ENCODE measurements at places on chromosomes 6 and 20. TPM values are rescaled to one million over a fixed set of nuclear protein-coding genes. Genes with fewer than 3 reads are reported as not detected.

BACH2 gene
- 0.69 TPM for total RNA-seq

HRH3 gene
- not detected for total RNA-seq

ADGRG6 gene
- total RNA-seq = 76.6 TPM

COL9A3 gene
- total RNA-seq = 0.49 TPM

ETV7 gene
- not detected for total RNA-seq

PSORS1C2 gene
- total RNA-seq = not detected

SAMD5 gene
- total RNA-seq = 0.58 TPM

APMAP gene
- total RNA-seq = 178 TPM

KHDC1L gene
- total RNA-seq = 0.32 TPM

TFAP2D gene
- not detected for total RNA-seq

TRIM15 gene
- not detected for total RNA-seq

TGM2 gene
- total RNA-seq = 445 TPM

TINAG gene
- total RNA-seq = not detected

CST7 gene
- total RNA-seq = not detected

PSORS1C1 gene
- total RNA-seq = 3.7 TPM

MEP1A gene
- not detected for total RNA-seq

HTR1E gene
- total RNA-seq = not detected

CST4 gene
- not detected for total RNA-seq

ARFGEF3 gene
- total RNA-seq = 0.57 TPM

NUP153 gene
- 29.0 TPM for total RNA-seq

CLVS2 gene
- total RNA-seq = 0.08 TPM

EEF1A1 gene
- 7,460 TPM for total RNA-seq

GTSF1L gene
- not detected for total RNA-seq

FAM217A gene
- not detected for total RNA-seq

BPI gene
- total RNA-seq = not detected

ZNF165 gene
- 1.4 TPM for total RNA-seq

SMLR1 gene
- not detected for total RNA-seq

GSTA2 gene
- not detected for total RNA-seq

ECT2L gene
- total RNA-seq = not detected

MUCL3 gene
- 0.08 TPM for total RNA-seq

SOX18 gene
- total RNA-seq = 1.4 TPM

CLIC5 gene
- total RNA-seq = not detected

ANKRD6 gene
- total RNA-seq = 1.8 TPM

EYS gene
- total RNA-seq = not detected

F13A1 gene
- total RNA-seq = not detected

SNAP25 gene
- 20.3 TPM for total RNA-seq

ARMH2 gene
- not detected for total RNA-seq

TBX18 gene
- total RNA-seq = 15.8 TPM

MATN4 gene
- 0.19 TPM for total RNA-seq

RNF39 gene
- not detected for total RNA-seq

ELOVL4 gene
- total RNA-seq = 1.2 TPM

IRF4 gene
- 0.34 TPM for total RNA-seq

All from A549 treated with ZK216348 at 1 μM for 4 hours (cell line).